Adipocyte (in vitro differentiated cells): ENCODE measurements at places on chromosomes 5 and 9.

DNA sequence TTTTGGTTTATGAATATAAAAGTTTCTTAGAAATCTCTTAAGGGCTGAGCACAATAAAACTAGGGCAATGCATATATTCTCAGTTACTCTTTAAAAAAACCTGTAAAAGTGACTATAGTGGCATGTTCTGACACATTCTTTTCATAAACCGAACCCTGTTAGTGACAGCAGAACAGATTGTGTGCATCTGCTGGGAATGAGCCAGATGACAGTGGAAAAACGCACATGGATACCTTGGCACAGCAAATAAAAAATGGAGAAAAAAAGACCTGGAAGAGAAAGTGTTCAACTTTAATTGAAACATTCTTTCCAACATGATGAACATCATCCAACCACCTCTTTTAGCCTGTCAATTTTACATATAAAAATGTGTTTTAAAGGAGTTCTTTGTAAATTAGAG, 12.7 kb downstream of the MEF2C start:
- DNase-seq: no peak

GRCh38 chr9:92488681-92489550, 6.6 kb upstream of the ASPN start:
- peak; percentile 63 for DNase-seq

DNA sequence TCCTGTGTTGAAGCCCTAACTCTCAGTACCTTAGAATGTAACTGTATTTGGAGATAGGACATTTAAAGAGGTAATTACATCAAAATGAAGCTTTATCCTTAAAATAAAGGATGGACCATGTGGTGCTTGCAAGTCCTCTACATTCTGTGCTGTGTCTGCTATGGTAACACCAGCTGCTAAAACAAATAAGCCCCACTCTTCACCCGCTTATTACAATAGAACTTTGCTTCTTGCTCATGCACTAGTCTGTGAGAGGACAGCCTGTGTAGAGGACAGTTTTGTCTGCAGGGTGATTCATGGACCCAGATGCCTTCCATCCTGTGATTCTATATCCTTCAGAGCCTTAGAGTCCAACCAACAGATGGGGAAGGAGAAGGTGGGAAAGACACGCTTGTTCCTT, 12.5 kb upstream of the IGFBPL1 start:
- no peak for DNase-seq

DNA sequence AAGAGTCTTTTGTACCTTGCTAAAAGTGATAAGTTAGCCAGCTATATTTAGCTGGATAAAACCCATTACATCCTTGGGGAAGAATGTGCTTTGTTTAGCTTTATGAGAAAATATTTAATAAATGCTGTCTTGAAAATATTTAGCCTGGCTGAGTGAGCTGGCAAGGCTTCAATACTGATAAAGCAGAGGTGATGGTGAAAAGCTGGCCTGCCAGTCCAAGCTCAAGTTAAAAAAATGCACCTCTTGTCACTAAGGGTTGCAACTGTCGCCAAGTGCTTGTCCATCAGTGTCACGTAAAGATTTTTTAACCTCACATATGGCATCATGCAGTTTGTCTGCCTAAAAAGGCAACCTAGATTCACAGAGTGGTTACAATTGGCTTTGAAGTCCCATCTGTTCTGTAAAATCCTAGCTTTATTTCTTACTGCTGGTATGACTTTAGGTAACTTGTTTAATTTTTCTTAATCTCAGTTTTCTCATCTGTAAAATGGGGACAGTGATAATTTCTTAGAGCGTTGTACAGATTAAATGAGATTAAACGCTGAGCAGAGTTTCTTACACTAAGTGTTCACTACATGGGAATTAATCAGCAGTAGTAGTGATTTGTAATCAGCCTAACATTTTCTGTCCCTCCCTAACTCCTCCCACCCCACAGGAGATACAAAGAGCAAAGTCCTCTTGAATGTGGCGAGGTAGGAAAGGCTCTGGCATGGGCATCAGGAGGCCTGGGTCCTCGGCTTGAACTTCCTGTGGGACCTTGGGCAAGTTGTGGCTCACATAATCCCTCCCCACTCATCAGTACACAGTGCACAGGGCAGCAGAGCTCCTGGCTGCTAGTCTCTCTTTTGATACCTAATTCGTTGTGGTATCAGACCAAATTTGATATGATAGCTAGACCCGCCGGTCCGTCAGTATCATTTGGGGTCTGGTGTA, 48.7 kb downstream of the PIK3R1 start:
- peak; percentile 66 for DNase-seq

DNA sequence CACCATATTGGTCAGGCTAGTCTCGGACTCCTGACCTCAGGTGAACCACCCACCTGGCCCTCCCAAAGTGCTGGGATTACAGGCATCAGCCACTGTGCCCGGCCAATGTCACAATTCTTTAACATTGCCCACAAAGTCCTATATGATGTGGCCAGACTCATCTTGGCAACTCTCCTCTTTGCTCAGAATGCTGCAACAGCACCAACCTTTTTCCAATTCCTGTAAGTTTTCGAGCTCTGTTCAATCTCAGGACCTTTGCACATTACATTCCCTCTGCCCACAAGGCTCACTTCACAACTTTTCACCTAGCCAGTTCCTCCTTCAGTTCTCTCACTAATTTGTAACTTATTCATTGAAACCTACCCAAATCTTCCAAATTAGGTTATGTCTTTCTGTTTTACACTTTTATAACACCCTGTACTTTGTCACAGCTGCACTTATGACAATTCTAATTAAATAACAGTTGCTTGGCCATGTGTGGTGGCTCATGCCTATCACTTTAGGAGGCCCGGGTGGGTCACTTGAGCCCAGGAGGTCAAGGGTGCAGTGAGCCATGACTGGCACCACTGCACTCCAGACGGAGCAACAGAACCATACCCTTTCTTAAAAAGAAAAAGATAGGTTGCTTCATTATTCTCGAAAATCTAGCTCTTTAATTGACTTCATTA, 30.9 kb upstream of the GLDC start:
- DNase-seq: no peak

- peak; percentile 59 for DNase-seq
Measured at GRCh38 chr9:115071176-115071575, 46.8 kb downstream of the TNC start.
